ENCODE measurements at places on chromosomes 5 and 9. TPM values are rescaled to one million over a fixed set of nuclear protein-coding genes. Genes with fewer than 3 reads are reported as not detected.

Gene HMGXB3
- 32.1 TPM for total RNA-seq

DNA sequence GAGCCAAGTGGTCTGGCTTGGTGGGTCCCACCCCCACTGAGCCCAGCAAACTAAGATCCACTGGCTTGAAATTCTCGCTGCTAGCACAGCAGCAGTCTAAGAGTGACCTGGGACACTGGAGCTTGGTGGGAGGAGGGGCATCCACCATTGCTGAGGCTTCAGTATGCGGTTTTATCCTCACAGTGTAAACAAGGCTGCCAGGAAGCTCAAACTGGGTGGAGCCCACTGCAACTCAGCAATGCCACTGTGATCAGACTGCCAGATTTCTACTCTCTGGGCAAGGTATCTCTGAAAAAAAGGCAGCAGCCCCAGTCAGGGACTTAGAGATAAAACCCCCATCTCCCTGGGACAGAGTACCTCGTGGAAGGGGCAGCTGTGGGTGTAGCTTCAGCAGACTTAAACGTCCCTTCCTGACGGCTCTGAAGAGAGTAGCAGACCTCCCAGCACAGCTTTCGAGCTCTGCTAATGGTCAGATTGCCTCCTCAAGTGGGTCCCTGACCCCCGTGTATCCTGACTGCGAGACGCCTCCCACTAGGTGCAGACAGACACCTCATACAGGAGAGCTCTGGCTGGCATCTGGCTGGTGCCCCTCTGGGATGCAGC, 18.2 kb upstream of the STK32A start:
- no peaks in the 10 kb centered on the region for H3K36me3 ChIP-seq
- no peaks in the 10 kb centered on the region for H3K27me3 ChIP-seq
- H3K27ac ChIP-seq: no peak overlapping the region
- peak; percentile 5 for DNase-seq

DNA sequence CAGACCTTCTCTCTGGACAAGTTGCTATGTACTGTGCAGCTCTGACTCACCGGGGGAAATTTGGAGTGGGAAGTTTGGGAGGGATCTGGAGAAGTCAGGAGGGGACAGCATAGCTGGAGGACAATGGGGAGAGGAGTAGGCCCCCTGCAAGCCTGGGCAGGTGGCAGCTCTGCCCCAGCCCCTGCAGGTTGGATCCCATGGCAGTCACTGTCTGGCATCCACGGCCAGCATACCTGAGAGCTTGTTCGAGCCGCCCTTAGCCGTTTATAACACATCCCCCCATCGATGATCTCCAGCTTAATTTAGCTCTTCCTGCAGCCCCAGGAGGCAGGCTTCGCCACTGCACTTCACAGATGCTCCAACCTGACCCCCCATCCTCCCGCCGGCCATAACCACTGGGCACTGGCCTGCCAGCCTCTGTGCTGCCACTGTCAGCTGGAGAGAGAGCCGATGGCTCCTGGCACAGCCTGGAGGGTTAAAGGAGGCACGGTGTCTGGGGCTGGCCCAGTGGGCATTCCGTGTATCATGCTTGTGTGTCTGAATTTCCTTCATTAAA, 57.7 kb upstream of the RNU6ATAC start:
- H3K4me1 ChIP-seq: no peaks in the 10 kb centered on the region
- H3K27me3 ChIP-seq: peaks cover 12% of the 10 kb centered on the region
- no peak overlapping the region for H3K27ac ChIP-seq

Gene DND1
- total RNA-seq: 0.22 TPM

DNA sequence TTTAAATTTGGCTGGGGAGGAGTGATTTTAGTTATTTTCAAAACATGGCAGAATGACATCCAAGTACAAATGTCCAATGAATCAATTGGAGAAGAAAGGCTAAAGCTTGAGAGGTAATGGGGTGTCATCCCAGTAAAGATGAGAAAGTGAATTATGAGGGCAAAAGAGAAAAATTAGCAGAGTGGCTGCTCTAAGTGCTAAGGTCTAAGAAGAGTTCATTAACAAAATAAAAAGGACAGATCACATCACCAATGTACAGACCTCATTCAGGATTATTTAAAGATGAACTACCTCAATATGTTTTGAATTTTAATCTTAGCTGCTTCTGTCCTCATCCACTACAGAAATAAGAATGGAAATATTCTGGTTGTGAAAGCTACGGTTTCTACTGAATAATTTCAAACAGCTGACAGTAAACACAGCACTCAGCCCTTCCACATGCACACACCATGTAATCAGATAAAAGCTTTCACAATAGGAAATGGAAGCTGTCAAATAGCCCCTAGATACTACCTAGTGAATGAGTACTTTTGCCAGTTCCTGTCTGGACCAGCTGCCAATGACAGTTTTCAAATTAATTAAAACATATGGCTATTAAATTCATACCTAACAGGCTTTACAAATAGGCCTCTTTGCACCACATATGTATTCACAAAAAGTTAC, 171.5 kb downstream of the SSBP2 start:
- no peak overlapping the region for H3K4me3 ChIP-seq
- peak; percentile 23 for DNase-seq
- H3K36me3 ChIP-seq: no peaks in the 10 kb centered on the region

DNA sequence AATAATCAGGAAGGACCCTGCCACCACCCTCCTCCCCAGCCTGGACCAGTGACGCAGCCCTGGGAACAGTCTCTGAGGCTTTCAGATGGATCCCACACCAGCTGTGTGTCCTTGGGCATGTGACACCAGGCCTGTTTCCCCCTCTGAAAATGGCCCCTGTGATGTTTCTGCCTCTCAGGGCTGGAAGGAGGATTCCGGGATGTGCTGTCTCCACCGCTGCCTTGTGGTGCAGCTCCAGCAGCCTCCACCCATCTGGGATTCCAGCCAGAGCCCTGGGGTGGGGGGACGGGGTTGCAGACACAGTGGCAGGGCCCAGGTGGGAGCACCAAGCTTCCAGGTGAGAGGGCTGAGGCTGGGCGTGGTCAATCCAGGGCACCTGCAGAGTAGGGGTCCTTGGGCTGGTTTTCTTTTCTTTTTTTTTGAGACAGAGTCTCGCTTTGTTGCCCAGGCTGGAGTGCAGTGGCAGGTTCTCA, 179.7 kb upstream of the IER5L start:
- no peak for DNase-seq
- no peak overlapping the region for H3K27ac ChIP-seq
- H3K27me3 ChIP-seq: no peaks in the 10 kb centered on the region
- H3K36me3 ChIP-seq: no peaks in the 10 kb centered on the region
- H3K4me3 ChIP-seq: no peak overlapping the region

Data from GM23248 (cell line).